ENCODE measurements at places on chromosomes 5 and 9. TPM values are rescaled to one million over a fixed set of nuclear protein-coding genes. Genes with fewer than 3 reads are reported as not detected.

GRCh38 chr5:128927644-128928043, 37.6 kb upstream of the SLC27A6 start:
- no peaks in the 10 kb centered on the region for H3K27me3 ChIP-seq
- H3K4me3 ChIP-seq: no peak overlapping the region
- no peaks in the 10 kb centered on the region for H3K4me1 ChIP-seq
- H3K27ac ChIP-seq: no peak overlapping the region

GRCh38 chr5:120229036-120229435, 235.1 kb upstream of the PRR16 start:
- H3K4me1 ChIP-seq: no peaks in the 10 kb centered on the region
- no peak overlapping the region for H3K27ac ChIP-seq
- H3K36me3 ChIP-seq: no peaks in the 10 kb centered on the region
- DNase-seq: no peak

GRCh38 chr5:169433221-169433651, 132.3 kb upstream of the SLIT3 start:
- no peaks in the 10 kb centered on the region for H3K27me3 ChIP-seq
- H3K4me1 ChIP-seq: no peaks in the 10 kb centered on the region
- no peak for DNase-seq
- H3K36me3 ChIP-seq: no peaks in the 10 kb centered on the region
- H3K4me3 ChIP-seq: no peak overlapping the region
- no peak overlapping the region for H3K27ac ChIP-seq

DNA sequence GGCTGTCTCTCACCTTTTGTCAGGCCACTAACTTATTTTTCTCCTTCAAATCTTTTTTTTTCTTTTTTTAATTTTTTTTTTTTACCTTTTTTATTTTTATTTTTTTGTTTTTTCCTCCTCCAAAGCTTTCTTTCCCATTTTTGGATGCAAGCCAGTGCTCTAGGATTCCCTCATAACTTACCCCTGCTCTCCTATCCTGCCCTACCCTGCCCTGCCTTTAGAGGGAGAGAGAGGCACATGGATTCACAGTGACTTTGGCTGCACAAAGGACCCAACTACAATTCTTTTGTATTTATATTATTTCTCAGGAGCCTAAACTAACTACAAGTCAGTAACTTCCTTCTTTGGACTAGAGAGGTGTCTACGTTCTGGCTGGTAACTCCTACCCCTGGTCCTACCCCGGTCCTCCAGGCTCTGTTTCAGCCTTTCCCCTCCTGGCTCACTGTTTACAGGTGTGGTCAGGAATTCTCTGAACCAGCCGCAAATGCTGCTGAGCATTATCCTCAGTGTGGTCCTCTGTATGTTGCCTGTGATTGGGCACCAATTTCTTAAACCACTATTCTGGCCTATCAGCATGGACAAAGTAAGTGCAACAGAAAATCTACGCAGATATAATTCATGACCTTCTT, 8.4 kb upstream of the RUSC2 start:
- peak; percentile 83 for DNase-seq
- no peaks in the 10 kb centered on the region for H3K36me3 ChIP-seq
- H3K27me3 ChIP-seq: no peaks in the 10 kb centered on the region

DNA sequence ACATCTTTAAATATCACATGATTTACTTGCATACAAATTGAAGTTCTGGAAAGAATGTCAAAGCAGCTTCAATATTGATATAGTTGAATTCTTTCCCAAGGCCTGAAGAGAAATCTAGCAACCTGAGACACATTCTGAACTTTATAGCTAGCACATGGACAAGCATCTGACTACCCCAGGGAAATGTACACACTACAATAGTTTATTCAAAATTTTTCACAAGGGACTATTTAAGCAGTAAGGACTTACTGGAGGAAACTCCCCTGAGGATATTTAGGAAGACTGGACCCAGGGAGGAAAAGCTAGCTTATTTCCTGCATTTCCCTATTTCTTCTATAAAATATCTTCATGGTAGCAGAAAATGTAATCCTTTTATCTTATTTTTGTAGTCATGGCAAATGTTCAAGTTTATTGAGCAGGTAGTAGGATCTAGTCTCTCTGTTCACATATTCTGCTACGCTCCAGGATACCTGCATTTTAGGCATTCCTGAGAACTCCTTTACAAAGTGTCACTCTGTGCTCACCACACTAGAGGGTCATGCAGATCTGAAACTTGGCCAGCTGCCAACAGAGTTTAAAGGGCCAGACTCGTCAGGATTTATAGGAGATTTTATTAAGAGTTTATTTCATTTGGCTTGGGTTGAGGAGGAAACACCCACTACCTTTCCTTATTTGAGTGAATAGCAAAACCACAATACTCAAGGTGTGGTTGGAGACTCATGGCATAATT, 348.4 kb upstream of the FTMT start:
- no peak overlapping the region for H3K4me3 ChIP-seq
- H3K4me1 ChIP-seq: no peaks in the 10 kb centered on the region
- no peak overlapping the region for H3K27ac ChIP-seq
- H3K36me3 ChIP-seq: no peaks in the 10 kb centered on the region
- peaks cover 24% of the 10 kb centered on the region for H3K27me3 ChIP-seq

GRCh38 chr9:19495186-19496028, 86.6 kb downstream of the ACER2 start:
- no peak overlapping the region for H3K4me3 ChIP-seq
- DNase-seq: peak; percentile 67
- peaks cover 9% of the 10 kb centered on the region for H3K27me3 ChIP-seq

- no peak for DNase-seq
- H3K36me3 ChIP-seq: no peaks in the 10 kb centered on the region
- no peaks in the 10 kb centered on the region for H3K4me1 ChIP-seq
- H3K27me3 ChIP-seq: peaks cover 6% of the 10 kb centered on the region
- H3K4me3 ChIP-seq: no peak overlapping the region
- no peak overlapping the region for H3K27ac ChIP-seq
Measured at GRCh38 chr9:124146031-124146561, 111.7 kb upstream of the NEK6 start.

- H3K27ac ChIP-seq: no peak overlapping the region
- no peak overlapping the region for H3K4me3 ChIP-seq
- DNase-seq: no peak
- H3K36me3 ChIP-seq: no peaks in the 10 kb centered on the region
Measured at GRCh38 chr9:93181672-93182435, 2.1 kb upstream of the WNK2 start.

DNA sequence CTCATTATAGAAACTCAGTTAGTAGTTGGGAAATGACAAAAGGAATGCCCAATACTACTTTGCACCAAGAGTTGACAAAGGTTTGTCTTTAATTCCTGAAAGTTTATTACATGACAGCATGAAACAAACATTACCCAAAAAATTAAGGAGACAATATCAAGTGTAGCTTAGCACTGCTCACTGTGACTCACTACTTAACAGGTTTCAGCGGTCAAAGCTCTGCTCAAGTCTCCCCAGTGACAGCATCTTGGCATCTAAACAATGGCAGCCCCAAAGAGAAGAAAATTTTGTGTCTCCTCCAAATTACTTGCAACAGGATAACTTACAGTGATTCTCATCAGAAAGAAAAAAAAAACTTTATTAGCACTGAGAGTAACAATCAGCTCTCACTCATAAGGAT, 1030.2 kb downstream of the EFNA5 start:
- no peaks in the 10 kb centered on the region for H3K36me3 ChIP-seq
- no peaks in the 10 kb centered on the region for H3K27me3 ChIP-seq
- H3K4me3 ChIP-seq: no peak overlapping the region

Gene IFNA21
- total RNA-seq: not detected

DNA sequence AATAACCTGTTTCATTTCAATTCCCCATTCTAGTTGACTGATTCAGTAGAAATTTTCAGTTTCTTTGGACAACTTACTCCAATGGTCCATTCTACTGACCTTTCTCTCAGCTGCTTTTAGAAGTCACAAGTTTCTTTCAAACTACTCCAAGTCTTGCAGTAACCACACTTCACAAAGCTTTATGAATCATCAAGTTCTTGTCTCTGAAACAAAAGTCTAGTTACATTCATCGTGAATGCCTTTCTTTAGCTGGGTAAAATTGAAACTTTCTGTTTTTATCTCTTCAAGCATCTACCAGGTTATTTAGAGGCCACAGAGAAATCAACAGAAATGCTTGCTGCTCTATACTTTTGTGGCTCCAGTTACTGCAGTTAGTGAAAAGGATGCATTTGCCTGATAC, 405.4 kb downstream of the TMEM232 start:
- H3K36me3 ChIP-seq: no peaks in the 10 kb centered on the region
- H3K27me3 ChIP-seq: peaks cover 4% of the 10 kb centered on the region
- H3K4me3 ChIP-seq: no peak overlapping the region

Gene GGTA1
- not detected for total RNA-seq

DNA sequence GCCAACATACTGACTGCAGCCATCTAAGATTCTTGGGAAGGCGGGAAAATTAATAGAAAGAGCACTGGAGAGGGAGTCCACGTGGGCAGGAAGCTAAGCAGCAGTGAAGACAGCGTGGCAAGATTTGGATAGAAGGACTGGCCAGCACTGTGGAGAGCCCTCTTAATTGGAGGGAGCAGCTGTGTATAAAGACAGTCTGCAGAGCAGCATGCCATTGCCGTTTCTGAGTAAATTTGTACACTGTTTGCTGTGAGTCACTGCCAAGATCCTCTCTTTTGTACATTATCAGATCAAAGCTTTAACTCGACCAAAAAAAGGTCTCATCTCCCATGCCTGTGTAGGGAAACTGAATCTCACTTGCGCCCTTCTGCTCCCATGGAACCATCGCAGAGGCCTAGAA, 45.3 kb downstream of the INSYN2B start:
- H3K4me3 ChIP-seq: no peak overlapping the region
- H3K27me3 ChIP-seq: no peaks in the 10 kb centered on the region
- no peaks in the 10 kb centered on the region for H3K36me3 ChIP-seq
- peaks cover 3% of the 10 kb centered on the region for H3K4me1 ChIP-seq
- H3K27ac ChIP-seq: no peak overlapping the region

Gene C5orf34
- total RNA-seq: 5.9 TPM

GRCh38 chr9:89505911-89506310, 8.0 kb upstream of the SEMA4D start:
- peak overlapping the region; percentile 81 for H3K27ac ChIP-seq
- H3K4me3 ChIP-seq: no peak overlapping the region
- H3K27me3 ChIP-seq: no peaks in the 10 kb centered on the region
- H3K36me3 ChIP-seq: no peaks in the 10 kb centered on the region
- DNase-seq: no peak
- H3K4me1 ChIP-seq: no peaks in the 10 kb centered on the region

Gene NR4A3
- total RNA-seq: 0.74 TPM

Gene SLC4A9
- total RNA-seq: 1.1 TPM

DNA sequence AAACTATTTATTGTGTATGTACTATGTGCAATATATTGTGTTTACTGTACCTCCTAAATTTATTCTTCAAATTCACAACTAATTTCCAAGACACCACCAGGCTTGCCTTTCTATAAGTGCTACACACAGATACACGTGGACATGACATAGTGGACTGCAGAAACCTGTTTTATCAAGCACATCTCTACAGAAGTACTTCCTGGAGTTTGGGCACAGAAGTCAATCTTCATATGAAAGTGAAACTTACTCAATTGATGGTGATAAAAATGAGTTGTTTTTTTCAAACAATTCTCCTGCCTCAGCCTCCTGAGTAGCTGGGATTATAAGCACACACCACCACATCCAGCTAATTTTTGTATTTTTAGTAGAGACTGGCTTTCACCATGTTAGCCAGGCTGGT, 57.6 kb downstream of the NLN start:
- no peak for DNase-seq
- H3K4me3 ChIP-seq: no peak overlapping the region
- peaks cover 15% of the 10 kb centered on the region for H3K4me1 ChIP-seq
- H3K36me3 ChIP-seq: peaks cover 57% of the 10 kb centered on the region

Measured in endodermal cell (in vitro differentiated cells).